Omental fat pad (tissue), 4 donors: ENCODE measurements at places on chromosomes 5 and 9.

DNA sequence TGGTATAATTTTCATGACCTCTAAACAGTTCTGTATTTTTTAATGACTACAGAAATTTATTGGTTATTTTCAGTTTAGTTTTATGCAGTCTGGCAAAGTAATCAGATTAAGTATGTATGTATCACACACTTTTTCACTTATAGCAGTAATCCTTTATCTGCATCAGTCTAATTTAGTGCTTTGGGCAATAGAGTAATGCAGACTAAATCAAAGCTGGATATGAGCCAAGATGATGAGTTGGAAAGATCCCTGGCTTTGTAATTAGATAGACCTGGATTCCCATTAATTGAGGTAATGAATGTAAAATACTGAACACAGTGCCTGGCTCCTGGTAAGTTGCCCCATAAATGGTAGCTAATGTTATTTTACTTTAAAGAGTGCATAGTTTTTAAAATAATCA, 215.4 kb upstream of the TLX3 start:
- no peak for DNase-seq

GRCh38 chr9:135051316-135052038, 36.0 kb upstream of the OLFM1 start:
- no peak for DNase-seq

DNA sequence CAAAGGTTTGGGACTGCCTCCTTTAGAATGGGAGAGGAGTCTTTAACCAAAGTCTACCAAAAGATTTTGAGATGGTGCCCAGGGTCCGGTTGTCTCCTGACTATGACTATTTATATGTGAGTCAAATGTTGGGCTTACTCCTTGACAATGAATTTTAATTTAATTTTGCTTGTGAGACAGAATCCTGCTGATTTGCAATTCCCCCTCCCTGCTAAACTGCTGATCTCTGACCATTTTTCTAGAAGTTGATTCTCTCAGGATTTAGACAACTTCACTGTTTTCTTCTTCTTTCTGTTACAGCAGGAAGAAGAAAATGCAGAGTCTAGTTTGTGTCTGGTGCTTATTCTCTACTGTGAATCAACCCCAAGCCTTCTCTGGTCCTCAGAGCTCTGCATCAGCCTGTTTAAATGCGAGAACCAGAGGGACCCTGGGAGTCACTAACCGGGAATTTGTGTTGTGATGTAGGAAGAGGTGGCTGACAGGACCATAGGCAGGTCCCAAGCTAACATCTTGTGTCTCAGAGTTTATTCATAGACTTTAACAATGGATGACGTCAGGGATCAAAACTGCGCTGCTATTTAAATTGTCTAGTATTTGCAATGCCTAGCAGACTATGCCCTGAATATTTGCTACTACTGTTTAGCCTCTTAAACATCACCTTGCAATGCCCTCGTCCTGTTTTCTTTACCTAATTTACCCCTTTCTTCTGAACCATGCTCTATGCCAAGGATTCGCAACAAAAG, 124.0 kb upstream of the TAF11L2 start:
- DNase-seq: no peak

DNA sequence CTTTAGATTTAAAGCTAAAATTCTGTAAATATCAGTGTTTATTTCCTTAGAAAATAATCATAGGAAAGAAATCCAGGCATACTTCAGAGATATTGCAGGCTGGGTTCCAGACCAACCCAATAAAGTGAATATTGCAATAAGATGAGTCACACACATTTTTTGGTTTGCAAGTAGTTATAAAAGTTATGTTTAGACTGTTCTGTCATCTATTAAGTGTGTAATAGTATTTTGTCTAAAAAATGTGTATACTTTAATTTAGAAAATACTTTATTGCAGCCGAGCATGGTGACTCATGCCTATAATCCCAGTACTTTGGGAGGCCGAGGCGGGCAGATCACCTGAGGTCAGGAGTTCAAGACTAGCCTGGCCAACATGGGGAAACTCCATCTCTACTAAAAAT, 6.9 kb upstream of the RIC1 start:
- no peak for DNase-seq

GRCh38 chr9:34232201-34232600, 53.4 kb downstream of the UBAP1 start:
- DNase-seq: no peak

GRCh38 chr5:75239681-75240080, 3.0 kb upstream of the ANKRD31 start:
- no peak for DNase-seq

DNA sequence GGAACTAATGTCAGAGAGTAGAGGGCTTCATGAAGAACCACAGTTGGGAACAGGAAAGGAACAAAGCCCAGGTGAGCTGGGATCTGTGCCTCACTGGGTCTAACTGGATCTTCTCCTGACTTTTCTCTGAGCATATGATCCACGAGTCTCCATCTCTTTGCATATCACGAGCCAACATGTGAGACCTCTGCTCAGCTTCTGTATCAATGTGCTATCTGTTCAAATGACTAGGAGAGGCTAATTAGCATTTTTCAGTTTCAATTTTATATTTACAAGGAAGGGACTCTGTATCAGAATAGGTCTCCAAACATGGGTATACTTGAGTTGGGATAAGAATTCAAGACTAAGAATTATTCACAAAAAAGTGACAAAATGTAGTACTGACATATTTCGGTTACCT, 73.8 kb upstream of the SGCD start:
- DNase-seq: no peak

DNA sequence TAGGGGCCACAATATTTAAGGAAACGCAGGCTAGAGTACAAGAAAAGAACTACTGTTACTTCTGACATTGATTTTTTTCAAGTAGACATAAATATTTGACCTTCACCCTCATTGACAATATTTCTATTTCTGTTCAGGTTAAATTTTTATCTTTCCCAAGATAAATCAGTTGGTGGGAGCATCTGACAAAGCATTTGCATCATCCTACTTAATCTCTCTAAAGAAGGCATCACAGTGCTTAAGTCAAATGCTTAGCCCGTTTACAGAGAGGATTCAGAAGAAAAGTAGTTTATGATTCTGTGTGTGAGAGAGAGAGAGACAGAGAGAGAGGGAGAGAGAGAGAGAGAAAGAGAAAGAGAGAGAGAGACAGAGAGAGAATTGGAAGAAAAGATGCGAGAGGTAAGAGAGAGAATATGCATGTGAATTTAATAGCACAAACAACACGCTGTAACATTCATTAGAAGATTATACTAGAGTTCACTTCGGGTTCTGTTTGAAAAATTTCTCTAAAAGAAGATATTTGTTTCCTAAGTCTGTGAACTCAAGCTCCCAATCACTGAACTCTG, 1093.3 kb upstream of the CDH6 start:
- DNase-seq: no peak

- DNase-seq: no peak
Measured at GRCh38 chr5:148791334-148791667, 35.1 kb upstream of the ADRB2 start.

DNA sequence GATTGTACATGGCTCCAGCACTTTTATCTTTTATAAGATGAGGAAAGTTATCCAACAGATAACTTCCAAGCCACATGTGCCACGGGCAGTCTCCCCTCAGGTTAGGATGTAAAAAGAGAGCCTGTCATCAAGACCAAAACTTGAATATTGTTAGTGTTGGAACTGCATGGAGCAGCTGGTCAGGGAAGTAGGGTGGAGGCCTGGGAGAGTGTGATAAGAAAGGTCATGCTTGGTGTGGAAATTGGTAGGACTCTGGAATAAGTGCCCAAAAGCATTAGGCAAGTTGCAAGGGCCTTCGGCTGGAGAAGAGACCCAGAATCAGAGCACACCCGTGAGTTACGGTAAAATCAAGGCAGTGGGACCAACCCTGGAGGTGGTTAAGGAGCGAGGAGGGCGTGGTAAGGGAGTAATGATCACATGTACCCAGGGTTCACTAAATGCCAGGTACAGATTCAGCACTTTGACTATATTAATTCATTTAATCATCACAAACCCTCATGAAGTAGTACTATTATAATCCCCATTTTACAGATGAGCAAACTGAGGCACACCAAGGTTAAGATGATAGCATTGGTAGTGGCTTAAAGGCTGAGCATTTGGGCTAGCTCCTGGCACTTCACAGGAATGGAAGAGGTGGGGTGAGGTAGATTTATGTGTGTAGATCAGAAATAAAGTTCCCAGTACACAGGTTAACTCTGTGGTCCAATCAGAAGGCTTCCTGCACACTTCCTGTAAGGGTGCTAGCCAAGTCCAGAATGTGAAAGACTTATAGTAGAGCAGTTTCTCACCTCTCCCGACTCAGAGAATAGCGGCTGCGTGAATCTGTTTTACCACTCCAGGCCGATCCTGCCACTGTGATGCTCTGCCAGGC, 96.5 kb upstream of the ZNF608 start:
- no peak for DNase-seq

GRCh38 chr5:125476901-125477585, 730.6 kb upstream of the ZNF608 start:
- DNase-seq: no peak

- no peak for DNase-seq
Measured at GRCh38 chr5:1769752-1770442, 29.7 kb downstream of the MRPL36 start.

- no peak for DNase-seq
Measured at GRCh38 chr5:42984307-42984706, 55.8 kb downstream of the ANXA2R start.

DNA sequence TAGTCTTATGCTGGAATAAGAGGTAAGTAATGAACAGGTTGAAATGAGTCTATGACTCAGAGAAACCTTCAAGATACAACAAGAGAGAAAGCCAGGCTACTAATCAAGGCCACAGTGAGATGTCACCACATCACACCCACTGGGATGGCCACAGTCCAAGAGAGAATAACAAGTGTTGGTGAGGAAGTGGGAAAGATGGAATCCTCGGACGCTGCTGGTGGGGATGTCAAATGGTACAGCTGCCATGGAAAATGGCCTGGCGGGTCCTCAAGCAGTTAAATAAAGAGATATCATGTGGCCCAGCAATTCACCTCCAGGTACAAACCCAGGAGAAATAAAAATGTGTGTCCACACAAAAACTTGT, 41.9 kb upstream of the NEURL1B start:
- DNase-seq: no peak

DNA sequence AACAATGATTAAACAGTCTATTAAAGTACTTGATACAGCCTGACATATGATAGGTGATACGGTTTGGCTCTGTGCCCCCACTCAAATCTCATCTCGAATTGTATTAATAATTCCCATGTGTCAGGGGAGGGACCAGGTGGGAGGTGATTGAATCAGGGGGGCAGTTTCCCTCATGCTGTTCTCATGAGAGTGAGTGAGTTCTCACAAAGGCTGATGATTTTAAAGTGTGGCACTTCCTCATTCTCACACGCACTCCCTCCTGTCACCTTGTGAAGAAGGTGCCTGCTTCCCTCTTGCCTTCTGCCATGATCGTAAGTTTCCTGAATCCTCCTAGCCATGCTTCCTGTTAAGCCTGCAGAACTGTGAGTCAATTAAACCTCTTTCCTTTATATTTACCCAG, 40.1 kb upstream of the TARS1 start:
- DNase-seq: no peak

DNA sequence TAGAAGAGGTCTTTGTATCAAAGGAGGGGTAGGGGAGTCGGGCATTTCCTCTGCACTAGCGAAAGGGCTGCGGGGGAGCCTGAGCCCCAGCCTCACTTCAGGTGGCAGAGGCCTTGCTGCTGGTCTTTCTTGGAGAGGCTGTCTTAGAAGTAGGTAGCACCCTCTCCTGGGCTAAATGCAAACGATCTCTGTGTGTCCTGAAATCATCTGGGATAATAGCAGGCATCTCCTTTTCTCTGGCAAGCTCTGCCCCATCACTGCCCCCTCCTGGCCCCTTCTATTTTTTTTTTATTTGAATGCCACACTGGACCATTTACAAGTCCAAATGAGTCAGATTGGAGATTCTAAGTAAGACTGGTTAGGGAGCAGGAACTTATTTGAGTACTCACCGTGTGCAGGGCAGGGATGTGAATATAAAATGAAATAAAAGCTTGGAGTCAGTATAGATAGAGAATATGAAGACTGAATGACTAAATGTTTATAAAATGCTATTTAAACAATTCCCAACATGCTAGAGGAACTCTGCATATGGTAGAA, 137.1 kb downstream of the FGF1 start:
- DNase-seq: no peak

DNA sequence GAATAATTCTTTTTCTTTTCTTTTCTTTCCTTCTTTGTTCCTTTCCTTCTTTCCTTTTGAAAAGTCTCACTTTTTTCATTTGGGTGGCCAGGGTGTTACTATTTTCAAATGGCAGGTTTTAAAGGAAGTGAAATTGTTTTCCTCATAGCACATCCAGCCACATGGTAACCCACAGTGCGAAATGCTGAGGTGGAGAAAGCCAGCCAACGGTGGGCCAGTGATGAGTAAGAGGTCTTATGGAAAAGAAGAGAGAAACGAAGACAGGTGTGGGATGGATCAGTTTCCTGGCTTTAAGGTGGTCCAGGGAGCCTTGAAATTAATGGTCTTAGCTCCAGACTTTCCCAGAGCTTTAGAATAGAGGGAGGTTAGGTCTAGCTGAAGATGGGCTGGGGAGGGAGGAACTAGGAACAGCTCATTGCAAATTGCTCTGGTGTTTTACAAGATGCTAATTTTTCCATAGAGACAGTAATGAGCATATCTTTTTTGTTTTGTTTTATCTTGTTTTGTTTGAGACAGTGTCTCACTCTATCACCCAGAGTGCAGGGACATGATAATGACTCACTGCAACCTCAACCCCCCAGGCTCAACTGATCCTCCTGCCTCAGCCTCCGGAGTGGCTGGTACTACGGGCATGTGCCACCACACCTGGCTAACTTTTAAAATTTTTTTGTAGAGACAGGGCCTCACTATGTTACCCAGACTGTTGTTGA, 17.8 kb downstream of the ITK start:
- no peak for DNase-seq

GRCh38 chr5:124901081-124901480, 154.6 kb upstream of the ZNF608 start:
- no peak for DNase-seq

DNA sequence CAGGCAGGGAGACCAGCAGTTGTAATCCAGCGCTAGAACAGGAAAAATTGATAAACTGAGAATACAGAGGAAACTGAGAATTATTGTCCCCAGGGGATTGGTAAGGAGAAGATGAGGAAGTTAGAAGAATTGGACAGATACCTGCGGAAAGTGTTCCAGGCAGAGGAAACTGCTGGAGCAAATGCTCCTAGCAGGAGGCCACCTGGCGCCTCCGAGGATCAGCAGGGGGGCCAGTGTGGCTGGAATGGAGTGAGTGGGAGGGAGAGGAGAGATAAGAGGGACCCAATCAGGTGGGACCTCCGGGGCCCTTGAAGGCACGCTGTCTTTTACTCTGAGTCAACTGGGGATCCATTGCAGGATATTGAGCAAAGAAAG, 695 bp upstream of the ANXA6 start:
- DNase-seq: no peak

GRCh38 chr9:94736759-94737158, 10.3 kb downstream of the AOPEP start:
- DNase-seq: no peak
